ENCODE measurements at places on chromosomes 1 and 21.

DNA sequence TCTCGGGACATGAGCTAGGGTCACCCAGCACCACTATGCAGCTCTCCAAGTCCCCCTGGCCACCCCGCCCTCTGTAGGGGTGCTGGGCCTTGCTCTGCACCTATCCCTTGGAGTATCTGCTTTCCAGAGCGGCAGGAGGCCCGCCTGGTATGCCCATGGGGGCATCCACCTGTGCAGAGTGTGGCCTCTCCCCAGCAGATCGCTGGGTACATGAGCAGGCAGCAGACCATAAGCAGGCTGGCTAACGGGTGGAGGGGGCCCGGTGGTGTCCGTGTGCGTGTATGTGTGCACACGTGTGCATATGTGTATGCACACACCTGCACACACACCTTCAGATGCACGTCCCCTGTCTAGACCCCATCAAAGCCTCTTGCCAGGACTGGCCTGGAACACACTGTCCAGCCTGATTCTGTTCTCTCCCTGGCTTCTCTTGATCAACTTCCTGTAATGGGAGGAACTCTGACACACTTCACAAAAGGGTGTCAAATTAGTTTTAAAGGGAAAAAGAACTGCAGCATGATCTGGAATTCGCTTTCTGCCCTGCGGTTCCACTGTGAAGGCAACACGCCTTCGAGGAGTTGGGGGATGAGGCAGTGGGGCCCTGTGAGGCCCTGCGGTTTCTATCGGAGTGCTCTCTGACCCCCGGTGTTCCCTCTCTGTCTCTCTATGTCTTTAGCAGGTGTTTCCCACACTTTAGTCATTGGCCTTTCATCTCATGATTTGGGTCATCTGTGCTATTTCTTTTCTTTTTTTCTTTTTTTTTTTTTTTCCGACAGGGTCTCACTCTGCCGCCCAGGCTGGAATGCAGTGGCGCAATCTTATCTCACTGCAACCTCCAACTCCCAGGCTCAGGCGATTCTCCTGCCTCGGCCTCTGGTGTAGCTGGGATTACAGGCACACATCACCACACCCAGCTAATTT is 17.2 kb upstream of the NPHP4 start:
- H3K27ac ChIP-seq = no peak overlapping the region
- H3K27me3 ChIP-seq = no peaks in the 10 kb centered on the region
- no peaks in the 10 kb centered on the region for H3K4me1 ChIP-seq
- H3K36me3 ChIP-seq = no peaks in the 10 kb centered on the region

DNA sequence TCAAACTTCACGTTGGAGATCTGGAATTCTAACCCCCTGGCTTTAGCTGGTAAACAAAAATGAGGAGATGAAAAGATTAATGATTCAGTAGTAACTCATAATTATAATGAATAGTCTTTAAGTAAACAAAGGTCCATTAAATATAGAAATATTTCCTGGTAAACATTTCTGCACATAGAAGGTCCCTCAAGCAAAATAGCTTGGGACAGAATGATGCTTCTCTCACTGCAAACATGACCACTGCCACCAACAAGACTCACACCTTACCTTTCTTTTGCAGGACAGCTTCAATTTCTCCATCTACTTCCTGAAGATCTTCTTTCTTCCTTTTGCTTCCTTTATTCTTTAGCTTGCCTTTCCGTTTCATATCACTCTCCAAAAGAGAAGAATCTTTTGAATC is 25.2 kb downstream of the NVL start:
- peaks cover 5% of the 10 kb centered on the region for H3K36me3 ChIP-seq
- H3K4me1 ChIP-seq = no peaks in the 10 kb centered on the region
- no peak for DNase-seq

- DNase-seq = no peak
- H3K4me1 ChIP-seq = no peaks in the 10 kb centered on the region
- no peak overlapping the region for H3K4me3 ChIP-seq
- no peaks in the 10 kb centered on the region for H3K27me3 ChIP-seq
- H3K27ac ChIP-seq = no peak overlapping the region
These were observed 48.7 kb downstream of the NPHP4 start for GRCh38 chr1:5943343-5944124.

DNA sequence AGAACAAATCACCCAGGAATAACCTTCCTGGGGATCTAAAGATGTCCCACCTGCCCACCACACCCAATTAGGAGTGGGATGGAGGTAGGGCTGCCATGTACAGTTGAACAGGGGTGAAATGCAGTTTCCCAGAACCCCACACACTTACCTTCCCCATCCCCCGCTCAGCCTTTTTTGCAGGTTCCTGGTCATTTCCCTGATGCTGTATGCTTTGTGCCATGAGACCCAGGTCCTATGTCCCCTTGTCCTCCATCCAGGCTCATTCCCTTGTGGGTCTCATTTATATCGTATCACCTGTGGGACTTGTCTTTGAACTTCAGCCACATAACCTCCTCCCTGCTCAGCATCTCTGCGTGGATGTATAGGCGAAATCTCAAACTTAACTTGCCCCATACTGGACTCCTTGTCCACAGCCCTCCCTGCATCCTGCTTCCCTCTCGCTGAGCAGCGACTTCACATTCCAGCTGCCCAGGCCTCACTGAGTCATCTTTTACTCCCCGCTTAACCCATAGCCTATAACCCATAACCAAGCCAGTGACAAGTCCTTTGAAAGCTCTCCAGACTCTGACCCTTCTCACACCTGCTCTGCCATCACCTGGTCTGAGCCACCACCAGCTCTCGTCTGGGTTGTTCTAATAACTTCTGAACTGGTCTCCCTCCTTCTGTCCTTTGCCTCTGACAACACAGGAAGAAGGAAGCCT is 4.7 kb downstream of the LDLRAD2 start:
- DNase-seq = no peak
- H3K4me1 ChIP-seq = no peaks in the 10 kb centered on the region
- H3K36me3 ChIP-seq = no peaks in the 10 kb centered on the region
- no peak overlapping the region for H3K4me3 ChIP-seq
- no peak overlapping the region for H3K27ac ChIP-seq

GRCh38 chr1:6082430-6082971 is 36.8 kb downstream of the KCNAB2 start:
- H3K36me3 ChIP-seq = no peaks in the 10 kb centered on the region
- no peak overlapping the region for H3K4me3 ChIP-seq
- no peak overlapping the region for H3K27ac ChIP-seq
- no peaks in the 10 kb centered on the region for H3K27me3 ChIP-seq
- peaks cover 2% of the 10 kb centered on the region for H3K4me1 ChIP-seq

DNA sequence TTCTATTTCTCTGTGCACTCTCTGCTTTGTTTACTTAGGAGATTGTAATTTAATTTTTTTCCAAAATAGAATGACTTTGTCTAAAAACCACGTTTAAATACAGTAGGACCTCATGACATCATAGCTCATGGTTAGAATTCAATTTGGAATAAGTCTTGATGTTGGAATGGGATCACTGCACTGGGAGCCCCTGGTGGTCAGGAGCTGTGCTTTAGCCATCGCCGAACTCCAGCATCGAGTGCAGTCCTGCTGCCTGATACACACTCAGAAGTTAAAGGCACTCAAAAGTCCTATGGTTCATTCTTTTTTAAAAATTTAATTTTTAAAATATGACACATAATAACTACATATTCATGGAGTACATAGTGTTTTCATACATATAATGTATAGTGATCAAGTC is 75.1 kb downstream of the TEX35 start:
- H3K27me3 ChIP-seq = peaks cover 2% of the 10 kb centered on the region
- no peak overlapping the region for H3K4me3 ChIP-seq
- no peaks in the 10 kb centered on the region for H3K36me3 ChIP-seq
- no peak for DNase-seq
- H3K4me1 ChIP-seq = no peaks in the 10 kb centered on the region

Measured in iPS DF 6.9 (cell line).